NCI-H187 (cell line): ENCODE measurements at places on chromosomes 5 and 9.

DNA sequence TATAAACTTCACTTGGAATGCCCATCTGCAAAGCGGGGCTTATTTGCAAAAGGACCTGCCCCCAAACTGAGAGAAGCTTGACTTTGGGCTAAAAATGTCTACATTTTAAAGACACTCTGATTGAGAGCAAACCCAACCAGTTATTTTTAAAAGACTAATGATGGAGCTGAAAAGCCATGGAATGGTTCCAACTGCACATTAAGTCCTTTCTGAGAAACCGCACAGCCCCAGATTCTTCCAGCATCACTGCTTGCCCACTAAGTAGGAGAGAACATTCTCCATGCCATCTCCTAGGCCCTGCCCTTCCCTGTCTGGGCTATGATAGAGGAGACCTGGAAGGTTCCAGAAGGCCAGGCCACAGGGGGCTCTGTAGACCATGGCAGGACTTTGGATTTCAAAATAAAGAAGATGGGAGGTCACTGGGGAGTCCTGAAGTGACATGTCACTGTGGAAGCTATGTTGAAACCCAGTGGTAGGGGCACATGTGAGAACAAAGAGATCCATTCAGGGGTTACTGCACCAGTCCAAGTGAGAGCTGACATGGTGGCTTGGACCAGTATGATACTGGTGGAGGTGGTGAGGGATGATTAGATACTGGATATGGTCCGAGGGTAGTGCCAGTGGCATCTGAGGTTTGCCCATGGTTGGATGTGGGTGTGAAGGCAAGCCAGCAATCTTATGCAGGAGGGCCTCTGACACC, 179.2 kb downstream of the DAB2IP start:
- no peak for DNase-seq

DNA sequence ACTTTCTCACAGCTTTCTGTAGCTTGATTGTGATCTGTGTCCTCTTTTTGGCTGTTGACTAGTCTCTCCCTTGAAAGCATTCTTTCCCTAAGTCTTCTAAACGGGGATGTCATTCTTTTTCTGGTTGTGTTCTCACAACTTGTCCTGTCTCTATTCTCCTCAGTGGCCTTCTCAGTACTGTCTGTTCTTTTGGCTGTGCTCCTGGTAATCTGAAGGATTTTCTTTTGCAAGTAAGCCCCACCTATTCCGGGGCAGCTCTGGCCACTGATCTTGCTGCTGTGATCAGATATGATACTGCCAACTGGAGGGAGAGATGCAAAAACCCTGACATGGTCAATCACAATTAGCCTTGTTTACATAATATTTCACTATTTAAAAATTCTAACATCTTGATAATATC, 172.2 kb downstream of the CDC42SE2 start:
- DNase-seq = no peak

DNA sequence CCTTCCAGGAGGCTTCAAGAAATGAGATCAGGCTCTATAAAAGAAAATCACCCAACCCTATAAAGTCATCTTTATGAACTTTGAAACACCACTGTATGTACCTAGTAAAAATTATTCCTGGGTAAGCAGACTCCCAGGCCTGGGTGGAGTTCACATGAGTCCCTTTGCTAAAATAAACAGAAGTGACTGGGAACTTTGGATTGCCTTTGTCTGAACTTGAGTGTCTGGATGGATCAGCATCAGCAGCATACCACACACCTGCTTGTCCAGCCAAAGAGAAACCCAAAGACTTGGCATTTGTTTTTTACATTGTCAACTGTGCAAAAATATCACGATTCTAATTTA, 79.6 kb upstream of the CDKN2B start:
- no peak for DNase-seq

GRCh38 chr9:137452006-137452760, 7.0 kb downstream of the NSMF start:
- no peak for DNase-seq

- no peak for DNase-seq
Observed at GRCh38 chr5:158727136-158727535, 372.6 kb downstream of the EBF1 start.

GRCh38 chr5:133531594-133531993, 80.7 kb downstream of the FSTL4 start:
- no peak for DNase-seq

DNA sequence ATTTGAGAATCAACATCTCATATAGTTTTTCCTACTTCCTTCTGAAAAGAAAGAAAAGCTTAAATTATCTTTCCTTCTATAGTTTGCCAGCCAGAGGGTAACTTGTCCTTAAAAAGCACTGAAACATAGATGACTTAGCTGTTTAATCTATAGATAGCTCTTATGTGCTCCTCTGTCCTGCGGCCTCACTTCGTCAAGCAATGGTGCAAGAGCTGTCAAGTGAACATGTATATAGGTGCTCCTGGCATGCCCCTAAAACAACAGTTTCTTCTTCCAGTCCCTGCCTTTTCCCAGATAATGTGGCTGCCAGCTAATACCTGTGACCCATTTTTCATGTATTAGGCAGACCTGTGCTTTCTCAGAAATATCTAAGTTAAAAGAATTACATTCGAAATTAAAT, 287.7 kb upstream of the EFNA5 start:
- DNase-seq = no peak

GRCh38 chr9:21609506-21609905, 127.4 kb upstream of the IFNE start:
- DNase-seq = no peak

- no peak for DNase-seq
Observed at GRCh38 chr9:94945197-94946144, 219.0 kb downstream of the AOPEP start.

DNA sequence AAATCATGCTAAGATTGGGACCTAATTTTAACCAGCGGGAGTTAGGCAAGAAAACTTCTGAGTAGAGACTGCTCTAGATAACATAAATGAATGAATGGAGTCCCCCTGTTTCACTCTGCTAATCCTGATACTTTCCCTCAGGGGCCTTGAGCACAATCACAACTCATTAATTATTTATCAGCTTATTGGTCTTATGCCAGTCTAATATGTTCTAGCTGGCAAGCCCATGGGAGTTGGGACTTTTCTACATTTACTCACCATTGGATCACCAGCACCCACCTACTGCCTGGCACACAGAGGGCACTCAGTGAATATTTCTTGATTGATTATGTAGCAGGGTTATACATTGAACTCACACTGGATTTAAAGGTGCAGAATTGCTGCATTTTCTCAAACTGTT, 13.5 kb upstream of the TMED7 start:
- DNase-seq = no peak

DNA sequence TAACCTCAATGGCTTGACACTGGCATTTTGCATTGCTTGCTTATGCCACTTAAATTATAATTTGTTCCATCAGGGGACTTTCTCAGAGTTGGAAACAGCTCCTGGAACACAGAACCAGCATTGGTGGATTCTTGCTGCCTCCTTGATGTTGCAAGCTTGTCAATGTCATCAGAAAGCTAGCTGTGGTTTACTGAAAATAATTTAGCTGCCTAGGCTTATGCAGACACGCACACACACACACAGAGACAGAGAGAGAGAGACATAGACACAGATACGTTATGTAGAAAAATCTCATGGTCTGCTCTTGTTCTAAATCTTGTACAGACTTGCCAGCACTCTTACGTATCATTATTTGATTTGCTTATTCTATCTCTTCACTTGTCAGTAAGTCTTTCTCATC, 78.0 kb downstream of the HMHB1 start:
- DNase-seq = no peak

GRCh38 chr5:37111426-37112382, 137.5 kb downstream of the CPLANE1 start:
- DNase-seq = no peak

- no peak for DNase-seq
Observed at GRCh38 chr5:128905568-128906110, 59.6 kb upstream of the SLC27A6 start.

DNA sequence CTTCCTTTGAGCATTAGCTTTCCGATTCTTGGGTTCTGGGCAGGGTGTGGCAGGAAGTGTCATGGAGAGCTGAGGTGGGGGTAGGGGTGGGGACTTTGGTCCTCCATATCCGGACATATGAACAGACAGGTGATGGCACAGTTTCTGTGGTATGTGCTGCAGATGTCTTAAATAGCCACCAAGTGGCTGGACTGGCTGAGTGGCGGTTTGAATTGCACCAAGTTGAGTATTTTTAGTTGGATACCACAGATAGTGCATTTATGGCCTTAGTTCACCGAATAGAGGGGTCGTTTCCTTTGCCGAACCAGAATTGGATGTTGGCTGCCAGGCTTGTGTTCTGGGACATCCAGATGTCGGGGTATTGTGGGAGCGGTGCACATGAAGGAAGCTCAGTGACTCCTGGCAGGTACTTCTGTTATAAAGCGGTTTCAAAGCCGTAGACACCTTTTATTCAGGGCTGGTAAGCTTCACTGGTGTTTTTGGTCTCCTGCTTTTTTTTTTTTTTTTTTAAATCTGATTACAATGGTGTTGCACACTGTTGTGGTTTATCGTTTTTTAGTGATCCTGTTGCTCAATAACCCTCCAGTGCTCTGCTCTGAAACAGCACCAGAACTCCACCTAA, 15.1 kb upstream of the TNFAIP8 start:
- DNase-seq = no peak

DNA sequence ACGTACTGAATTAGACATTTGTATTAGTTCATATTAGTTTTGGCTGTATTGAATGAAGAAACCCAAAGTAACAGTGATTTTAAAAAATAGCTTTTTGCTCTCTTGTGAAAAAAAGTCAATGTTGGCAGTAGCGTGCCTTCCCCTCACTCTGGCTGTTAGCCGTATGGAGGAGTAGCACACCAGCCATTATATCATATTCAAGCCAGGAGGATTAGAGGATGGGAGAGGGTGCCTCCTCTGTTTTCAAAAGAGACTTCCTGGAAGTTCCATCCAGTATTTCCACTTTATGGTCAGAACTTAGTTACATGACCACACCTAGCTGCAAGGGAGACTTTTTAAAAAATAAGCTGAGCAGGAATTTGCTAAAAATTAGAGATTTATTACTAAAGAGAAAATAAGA, 41.2 kb downstream of the GPR21 start:
- DNase-seq = no peak

GRCh38 chr5:116453988-116454411, 120.6 kb downstream of the SEMA6A start:
- no peak for DNase-seq

DNA sequence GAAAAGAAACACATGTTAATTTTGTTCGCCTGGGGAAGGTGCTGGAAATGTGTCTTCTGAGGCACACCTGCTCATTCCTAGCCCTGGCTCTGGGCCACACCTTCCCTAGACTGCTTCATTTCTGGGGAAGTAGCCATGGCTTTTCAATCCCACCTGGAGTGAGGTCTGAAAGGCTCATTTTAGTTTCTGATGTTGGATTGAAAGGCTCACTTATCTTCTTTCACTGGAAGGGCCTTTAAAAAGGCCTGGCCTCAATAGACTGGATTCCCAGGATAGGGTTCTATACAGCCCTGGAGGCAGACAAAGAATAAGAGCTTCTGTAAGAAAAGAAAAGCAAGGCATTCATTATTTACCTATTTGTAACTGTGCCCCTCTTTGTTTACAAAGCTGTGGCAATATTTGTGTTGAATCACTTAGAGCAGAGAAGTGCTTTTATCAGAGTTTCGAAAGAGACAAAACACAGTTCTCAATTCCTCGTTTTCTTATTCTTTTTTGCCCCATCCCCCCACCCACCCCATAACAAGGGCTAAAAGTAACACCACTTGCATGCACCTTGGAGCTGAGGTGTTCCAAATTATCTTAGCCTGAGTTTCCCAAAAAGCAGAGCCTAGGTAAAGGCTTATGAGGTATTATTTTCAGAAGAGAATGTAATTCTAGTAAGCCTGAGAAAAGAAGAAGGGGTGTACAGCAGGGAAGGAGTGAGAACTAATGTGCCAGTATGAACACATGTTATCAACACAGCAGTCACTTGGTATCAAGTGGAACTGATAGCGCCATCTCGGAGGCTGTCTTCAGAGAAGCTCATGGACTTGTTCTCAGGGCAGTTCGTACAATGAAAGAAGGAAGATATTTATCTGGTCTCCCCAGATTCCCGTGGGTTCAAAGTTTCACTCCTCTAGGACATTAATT, 413.1 kb downstream of the KCTD16 start:
- no peak for DNase-seq

DNA sequence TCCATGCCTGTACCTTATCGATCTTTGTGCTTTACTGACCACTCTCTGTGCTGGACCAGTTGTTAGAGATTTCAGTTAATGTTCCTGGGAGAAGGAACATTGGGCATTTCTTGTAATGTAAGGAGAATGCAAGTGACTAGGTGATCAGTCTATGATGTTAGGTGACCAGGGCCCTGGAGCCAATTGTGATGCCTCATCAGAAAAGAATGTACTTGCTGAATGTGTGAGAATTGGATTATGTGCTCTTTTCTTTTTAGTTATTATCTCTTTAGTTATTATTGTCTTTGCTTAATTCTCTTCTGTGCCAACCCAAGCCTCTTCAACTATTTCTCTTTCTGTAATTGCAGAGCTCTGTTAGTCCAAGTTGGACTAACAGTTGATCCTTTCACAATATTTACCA, 92.9 kb downstream of the LRRC70 start:
- no peak for DNase-seq

DNA sequence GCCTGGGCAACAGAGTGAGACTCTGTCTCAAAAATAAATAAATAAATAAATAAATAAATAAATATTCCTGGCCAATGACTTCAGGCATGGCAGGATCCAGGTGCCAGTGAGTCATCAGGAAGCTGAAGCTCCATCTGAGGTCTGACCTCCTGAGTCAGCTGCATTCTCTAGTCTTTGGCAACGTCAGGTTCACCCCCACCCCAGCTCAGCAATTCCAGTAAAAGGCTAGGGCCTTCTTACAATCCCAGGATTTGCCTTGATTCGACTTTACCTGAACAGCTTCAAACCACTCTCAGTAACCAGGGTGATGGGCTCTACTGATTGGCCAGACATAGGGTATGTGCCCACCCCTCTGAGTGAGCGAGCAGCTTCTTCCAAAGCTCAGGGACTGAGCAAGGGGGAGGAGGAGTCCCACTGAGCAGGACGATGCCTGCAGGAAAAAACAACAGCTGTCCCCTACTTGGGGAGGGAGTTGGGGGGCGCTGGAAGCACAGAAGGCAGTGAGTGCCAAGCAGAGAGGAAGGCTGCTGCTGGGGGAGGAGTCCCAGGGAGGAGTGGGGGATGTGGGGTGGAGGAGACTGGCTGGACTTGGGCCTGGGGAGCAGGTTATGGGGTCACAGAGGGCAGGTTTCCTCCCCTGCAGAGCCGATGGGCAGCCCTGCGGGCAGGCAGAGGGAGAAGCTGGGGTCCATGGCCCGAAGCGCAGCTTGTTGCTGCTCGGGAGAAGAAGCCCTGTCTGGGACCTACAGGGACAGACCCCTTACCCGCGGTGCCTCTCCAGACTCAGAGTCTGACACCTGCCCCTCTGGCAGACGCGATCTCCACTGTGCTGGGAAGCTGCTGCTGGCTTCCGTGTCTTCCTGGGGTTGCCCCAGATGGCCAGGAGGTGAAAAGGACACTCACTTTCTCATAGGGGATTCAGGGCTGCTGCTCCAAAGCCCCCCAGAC, 25.9 kb upstream of the UNC5A start:
- DNase-seq = no peak
